ENCODE measurements at places on chromosomes 5 and 9.
A peak's percentile ranks its signal among the peaks of the same experiment; 100 is the strongest.

DNA sequence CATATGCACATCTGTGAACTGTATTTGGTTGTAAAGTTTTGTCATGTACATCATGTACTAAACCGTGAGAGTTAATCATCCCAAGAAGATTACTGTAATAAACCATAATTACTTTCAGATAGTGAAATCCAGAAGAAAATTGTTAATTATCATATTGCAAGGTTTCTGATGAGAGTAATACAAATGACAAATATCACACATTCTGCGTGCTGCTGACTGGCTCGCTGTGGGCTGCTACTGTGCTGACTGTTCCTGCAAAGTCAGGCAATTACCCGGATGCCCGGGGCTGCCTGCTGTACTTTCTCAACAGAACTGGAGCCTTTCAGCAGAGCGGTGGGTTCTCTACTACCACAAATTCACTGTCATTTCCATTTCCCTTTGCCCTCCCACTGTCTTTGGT, 68.3 kb downstream of the SMARCA2 start:
- DNase-seq = no peak

DNA sequence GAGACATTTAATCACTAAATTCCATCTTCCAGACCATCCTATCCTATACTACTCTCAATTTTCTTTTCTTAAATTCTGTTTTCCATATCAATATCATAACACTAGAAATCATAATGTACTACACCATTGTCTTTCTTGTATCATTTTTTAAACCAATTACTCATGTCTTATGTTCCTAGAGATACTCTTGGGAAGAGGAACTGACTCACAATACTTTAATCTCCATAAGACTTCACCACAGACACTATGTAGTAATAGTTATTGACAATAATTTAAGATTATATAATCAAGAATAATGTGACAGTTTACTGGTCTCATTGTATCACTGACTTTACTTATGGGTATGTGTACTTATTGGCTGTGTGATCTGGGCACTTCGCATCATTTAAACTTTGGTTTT, 43.8 kb downstream of the PCDHGC5 start:
- no peak for DNase-seq

DNA sequence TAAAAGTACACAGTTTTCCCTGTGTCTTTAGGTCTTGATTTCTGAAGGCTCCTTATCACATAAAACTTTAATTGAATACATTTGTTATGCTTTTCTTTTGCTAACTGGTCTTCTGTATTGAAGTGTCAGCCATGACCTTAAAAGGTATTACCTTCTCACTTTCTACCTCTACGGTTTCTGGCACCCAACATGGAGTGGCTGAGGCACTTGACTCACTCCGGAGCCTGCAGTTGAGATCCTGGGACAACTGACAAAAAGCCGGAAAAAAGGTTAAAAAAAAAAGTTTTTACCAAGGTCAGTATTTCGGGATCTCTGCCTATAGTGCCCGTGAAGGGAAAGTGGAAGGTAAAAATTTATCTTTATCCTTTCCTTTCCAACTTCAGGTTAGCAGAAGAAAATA, 197.0 kb downstream of the ARRDC3 start:
- DNase-seq = no peak

GRCh38 chr9:15755660-15756059, 202.8 kb downstream of the CCDC171 start:
- DNase-seq = no peak

GRCh38 chr5:14988223-14988622, 116.6 kb upstream of the ANKH start:
- DNase-seq = no peak

DNA sequence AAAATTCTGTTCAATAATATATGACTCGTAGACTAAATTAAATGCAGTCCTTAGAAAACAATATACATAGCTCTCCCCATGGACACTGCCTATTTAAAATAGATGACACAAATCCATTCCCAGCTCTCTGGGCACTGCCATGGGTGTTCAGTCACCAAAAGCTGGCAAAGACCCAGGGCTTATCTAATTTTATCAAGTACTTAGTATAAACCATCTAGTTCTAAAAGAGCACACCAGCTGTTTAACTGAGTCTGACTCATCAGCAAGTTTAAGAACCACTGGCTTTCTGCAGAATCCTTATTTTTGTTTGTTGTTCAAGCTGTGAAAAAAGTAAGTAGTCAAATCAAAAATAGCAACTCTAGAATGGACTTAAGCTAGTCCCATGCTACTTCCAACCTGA, 107.6 kb downstream of the PLPP1 start:
- peak; percentile 76 for DNase-seq

- DNase-seq = no peak
Measured at GRCh38 chr9:74303945-74304344, 193.2 kb upstream of the RORB start.

DNA sequence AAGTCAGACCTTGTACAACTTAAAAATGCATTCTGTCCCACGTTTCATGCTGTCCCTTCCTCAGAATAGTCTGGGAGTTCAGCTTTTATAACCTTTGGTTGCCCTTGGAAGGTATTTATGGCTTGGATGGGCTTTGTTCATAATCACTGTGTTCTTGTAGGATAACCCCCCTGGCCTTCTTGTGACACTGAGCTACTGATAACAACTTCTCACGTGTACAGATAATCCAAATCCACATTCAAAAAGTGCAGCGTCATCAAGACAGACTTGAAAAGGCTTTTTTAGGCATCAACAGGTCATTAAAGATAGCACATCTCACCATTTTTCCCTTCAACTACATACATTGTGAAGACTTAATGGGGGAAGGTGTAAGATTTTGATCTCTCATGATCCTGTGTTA, 42.0 kb downstream of the SLC1A3 start:
- DNase-seq = no peak

GRCh38 chr5:131316026-131316425, 52.2 kb downstream of the CDC42SE2 start:
- DNase-seq = no peak

GRCh38 chr9:134968011-134968822, 50.5 kb upstream of the FCN1 start:
- peak; percentile 0 for DNase-seq

DNA sequence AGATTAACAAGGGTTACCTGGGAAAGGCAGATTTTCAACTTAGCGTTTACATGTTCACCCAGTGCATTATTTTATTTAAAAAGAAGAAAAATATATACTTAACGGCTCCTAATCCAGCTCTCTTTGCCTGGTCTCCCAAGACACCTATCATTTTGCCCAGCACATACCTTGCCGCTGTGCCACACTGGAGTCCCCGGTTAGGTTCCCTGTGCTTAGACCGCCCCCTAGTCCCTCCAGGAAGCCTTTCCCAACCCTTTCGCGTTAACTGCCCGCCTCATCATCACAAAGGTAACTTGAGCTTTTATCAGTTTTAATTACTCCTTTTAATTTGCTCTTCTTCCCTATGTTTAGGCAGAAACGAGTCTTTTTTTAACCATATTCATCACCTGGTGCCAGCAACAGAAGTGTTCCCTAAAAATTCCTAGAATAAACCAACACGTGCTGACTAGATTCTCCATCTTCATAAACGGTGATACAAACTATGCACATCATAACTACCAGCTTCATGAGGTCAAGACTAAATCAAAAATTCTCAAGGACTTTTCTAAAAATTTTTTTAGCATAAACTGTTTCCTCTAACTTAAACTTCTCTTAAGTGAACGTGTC, 19.7 kb downstream of the DNAJA1 start:
- DNase-seq = peak; percentile 5

DNA sequence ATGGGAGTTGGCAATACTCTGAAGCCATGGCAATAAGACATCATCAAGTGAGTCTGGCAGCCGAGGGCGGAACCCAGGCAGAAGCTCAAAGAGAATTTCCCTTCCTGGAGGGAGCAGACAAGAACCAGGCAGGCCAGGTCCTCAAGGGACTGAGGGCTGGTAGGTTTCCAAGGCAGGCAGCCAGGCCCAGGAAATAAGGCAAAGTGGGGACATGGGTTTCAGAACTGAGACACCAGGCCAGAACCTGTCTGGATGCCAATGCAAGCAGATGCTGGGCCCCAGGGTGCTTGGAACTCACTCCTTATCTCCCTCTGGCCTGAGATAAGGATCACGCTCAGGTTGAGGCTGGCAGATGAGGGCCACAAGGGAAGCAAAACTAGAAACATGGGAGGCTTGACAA, 8.9 kb downstream of the TSSK1B start:
- DNase-seq = no peak

Data from astrocyte of the spinal cord (primary cell).